Activated CD8-positive, alpha-beta memory T cell treated with anti-CD3 and anti-CD28 coated beads for 24 hours (primary cell): ENCODE measurements at places on chromosomes 4 and X.

- DNase-seq: no peak
Measured at GRCh38 chr4:111963158-111963700, 182.0 kb upstream of the FAM241A start.

DNA sequence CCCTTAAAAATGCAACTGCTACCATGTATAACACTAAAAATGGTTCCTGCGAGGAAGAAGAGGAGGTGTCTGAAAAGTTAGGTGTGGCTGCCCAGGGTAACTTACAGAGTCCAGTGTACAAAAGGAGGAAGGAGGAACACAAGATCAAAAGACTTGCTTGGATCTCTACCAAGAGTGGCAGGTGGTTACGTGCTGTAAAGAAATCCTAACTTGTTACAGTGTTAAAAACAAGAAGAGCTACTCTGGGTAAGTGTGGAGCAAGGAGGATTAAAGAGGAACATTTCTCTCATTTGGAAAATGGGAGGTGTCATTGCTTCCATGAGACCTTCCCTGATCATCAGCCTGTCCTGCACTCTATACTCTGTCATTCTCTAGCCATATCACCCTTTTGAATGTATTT lies 242.0 kb downstream of the PTTG2 start:
- no peak for DNase-seq

GRCh38 chr4:108172231-108172752 lies 3.6 kb upstream of the LEF1 start:
- no peak for DNase-seq

DNA sequence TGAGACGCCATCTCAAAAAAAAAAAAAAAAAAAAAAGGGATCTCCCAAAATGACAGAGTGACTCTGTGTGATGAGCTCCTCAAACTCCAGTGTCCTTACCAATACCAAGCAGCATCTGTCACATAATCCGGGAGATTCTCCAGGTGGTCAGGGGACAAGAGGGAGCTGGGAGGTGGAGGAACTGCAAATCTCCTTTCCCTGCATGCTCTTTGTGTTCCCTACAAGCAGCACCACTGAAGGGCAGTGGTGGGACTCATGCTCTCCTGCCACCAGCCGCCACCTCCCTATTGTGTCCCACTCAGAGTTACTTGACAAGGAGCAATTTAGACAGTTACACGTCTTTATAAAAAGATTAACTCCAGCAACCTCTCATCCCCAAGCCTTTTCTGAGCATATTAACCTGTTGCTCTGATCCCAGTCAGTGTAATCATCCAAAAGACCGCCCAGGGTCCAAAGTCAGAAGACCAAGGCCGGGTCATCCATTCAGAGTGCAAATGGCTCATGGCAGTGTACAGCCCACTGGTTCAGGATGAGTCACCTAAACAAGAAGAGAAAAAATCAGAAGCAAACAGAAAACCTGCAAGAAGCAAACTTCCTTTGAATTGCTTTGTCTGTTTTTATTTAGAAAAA lies 23.6 kb downstream of the MGST2 start:
- no peak for DNase-seq

DNA sequence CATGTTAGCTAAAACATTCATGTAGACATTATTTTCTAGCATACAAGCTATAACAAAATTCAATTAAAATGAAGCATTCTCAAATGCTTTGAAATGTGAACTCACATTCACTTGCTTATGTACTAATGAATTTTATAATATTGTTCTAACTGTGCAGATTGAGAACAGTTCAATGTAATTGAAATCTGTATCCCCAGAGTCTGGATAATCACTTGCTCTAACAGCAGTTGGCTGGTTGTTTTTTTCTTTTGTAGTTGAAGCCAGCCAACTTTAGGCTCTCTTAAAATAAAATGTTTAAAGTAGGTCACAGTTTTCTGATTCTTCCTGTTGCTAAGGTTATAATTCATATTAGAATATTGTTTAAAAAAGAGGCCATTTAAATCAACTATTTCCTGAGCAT lies 438.9 kb downstream of the NAF1 start:
- DNase-seq: no peak

GRCh38 chr4:41154814-41155177 lies 59.5 kb downstream of the APBB2 start:
- no peak for DNase-seq

DNA sequence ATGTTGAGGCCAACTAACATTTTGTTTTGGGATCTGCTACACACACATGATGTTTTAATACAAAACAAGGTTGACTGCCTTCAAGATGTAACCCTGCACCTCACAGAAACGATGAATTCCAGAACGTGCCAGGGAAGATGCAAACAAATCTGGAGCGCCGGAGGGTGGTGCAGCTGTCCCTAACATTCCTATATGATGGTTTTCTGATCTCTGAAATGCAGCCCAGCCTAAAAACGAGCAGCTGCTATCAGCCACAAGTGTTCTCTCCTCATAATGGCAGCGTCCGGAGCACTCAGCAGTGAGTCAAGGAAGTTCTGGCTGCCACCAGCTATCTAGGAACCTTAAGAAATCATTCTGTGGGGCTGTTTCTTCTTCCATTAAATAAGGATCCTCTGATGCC lies 333.4 kb downstream of the NR3C2 start:
- no peak for DNase-seq

DNA sequence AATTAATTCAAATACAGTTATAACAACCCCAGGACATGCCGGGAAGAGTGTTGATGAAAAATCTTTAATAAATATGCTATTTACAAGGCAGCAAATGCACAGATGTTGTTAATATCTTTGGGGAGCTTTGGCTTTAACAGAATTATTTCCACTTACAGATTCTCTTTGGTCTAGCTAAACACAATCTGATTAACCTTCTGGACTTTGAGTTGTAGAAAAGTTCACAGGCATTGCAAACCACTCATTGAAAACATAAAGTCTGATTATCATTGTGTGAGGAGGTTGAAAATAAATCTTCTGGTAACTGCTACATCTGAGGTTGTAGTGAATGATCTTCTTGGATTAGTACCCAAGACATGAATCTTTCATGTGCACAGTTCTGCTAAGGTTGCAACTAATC lies 255.6 kb downstream of the LHFPL1 start:
- no peak for DNase-seq

DNA sequence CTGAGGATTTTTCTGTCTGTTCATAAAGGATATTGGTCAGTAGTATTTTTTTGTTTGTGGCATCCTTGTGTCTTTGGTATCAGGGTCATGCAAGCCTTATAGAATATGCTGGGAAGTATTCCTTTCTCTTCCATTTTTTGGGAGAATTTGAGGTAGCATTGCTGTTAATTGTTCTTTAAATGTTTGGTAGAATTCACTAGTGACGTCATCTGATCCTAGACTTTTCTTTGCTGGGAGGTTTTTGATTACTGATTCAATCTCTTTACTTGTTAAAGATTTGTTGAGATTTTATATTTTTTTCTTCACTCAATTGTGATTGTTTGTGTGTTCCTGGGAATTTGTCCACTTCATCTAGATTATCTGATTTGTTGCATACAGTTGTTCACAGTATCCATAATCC lies 234.4 kb upstream of the ATP6AP2 start:
- DNase-seq: no peak

- DNase-seq: no peak
Measured at GRCh38 chrX:10582945-10583344, 37.4 kb downstream of the MID1 start.

- no peak for DNase-seq
Measured at GRCh38 chr4:99324361-99324760, 3.2 kb upstream of the ADH1B start.

GRCh38 chr4:10526429-10527222 lies 69.4 kb upstream of the ZNF518B start:
- no peak for DNase-seq

DNA sequence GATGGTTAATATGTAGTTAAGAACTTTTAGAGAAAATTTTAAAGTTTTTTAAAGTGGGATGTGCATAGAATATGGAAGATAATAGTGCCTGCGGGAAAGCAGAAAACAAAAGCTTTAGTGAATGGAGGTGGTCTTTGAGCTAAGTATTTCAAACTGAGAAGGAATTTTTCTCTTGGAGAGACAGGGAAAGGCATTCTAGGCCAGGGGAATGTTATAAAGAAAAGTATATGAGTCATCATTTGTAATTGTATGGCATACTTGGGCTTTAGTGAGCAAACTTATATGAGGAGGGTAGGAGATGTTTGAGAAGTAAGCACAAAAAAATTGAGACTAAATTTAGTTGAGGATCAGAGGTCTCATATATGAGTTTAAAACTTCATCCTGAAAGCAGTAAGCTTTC lies 467.0 kb downstream of the PPARGC1A start:
- DNase-seq: no peak

DNA sequence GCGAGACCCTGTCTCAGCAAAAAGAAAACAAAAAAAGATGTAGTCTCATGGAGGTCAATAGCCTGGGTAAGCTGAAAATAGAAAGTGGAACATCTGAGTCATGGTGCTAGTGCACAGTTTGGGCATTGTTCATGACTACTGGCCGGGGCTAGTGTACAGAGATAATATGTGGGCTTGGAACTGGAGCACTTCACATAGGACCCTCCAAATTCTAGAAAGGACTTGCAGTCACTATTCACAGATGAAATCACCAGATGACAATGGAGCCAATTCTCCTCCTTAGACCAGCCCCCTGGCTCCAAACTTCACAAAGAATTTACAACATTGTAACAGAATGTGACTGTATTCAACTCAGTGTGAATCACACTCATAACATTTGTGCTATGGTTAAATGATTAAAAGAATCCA lies 367.8 kb upstream of the SLC7A11 start:
- DNase-seq: no peak

- peak; percentile 56 for DNase-seq
Measured at GRCh38 chr4:40046311-40046980, 10.2 kb upstream of the N4BP2 start.

- DNase-seq: no peak
Measured at GRCh38 chrX:15292861-15293260, 22.6 kb downstream of the ASB11 start.

GRCh38 chr4:151824656-151825055 lies 63.8 kb upstream of the GATB start:
- DNase-seq: no peak
